ENCODE measurements at places on chromosomes 2 and 18. TPM values are rescaled to one million over a fixed set of nuclear protein-coding genes. Genes with fewer than 3 reads are reported as not detected.

SERPINB11 gene
- total RNA-seq: not detected

RTP5 gene
- total RNA-seq: not detected

GRCh38 chr2:43302961-43303494 is 76.6 kb upstream of the ZFP36L2 start:
- DNase-seq: no peak

DNA sequence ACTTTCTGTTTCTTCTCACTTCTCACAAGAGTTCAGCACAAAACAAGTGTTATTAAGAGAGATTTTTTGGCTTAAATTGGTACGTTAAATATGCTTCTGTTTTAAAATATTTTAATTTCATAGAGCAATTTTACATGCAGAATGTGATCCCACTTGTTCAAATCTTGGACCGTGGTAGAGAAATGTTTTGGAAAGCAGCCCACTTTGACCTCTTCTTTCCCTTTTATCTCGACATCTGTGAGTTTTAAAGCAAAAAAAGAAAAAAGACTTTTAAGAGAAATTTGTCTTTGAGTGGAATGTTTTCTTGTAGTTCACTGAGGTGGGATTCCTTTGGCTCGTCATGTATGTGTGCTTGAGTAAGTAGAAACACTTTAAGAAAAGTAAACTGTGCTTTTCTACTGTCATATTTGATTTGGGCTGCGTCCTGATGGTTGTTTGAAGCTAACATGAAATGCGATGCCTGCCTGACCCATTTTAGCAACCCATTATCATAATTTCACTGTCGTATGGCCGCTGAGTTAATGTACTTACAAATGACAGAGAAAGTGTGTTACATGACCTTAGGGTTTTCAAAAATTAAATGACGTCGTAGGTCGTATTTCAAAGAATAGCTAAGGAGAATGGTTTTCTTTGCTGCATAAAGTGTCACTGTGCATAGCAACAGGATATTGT is 54.5 kb downstream of the TSHZ1 start:
- no peak for DNase-seq

DNA sequence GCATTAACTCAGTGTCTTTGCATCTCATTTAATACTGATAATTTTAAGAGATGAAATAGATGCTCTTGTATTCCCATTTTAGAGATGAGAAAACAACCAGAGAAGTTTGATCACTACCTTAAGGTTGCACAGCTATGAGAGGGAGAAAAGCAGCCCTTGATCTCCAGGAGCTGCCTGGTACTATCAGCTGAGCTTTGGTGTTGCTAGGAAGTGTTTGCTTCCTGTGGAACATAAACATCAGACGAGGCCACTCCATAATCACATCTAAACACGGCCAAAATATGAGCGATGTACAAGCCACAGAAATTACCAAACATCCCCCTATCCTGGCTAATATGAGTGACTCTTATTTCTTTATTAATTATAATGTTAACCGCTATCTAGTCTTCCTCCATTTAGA is 620 bp upstream of the WDFY1 start:
- DNase-seq: no peak

- DNase-seq: no peak
Measured at GRCh38 chr2:217538719-217539118, 464.1 kb downstream of the TNS1 start.

ABCG5 gene
- not detected for total RNA-seq

DNA sequence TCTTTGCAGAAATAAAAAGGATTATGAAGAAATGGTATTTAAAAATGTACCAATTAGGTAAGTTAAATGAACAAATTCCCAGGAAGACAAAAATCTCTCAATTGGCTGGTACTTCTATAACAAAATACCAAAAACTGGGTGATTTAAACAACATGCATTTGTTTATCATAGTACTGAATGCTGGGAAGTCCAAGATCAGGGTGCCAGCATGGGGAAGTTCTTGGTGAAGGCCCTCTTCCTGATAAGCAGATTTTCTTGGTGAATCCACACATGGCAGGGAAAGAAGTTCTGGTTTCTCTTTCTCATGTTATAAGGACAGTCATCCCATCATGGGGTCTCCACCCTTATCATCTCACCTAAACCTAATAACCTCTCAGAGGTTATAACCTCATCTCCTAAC is 271.6 kb upstream of the SETBP1 start:
- DNase-seq: no peak

SLC39A10 gene
- total RNA-seq: 101 TPM

DNA sequence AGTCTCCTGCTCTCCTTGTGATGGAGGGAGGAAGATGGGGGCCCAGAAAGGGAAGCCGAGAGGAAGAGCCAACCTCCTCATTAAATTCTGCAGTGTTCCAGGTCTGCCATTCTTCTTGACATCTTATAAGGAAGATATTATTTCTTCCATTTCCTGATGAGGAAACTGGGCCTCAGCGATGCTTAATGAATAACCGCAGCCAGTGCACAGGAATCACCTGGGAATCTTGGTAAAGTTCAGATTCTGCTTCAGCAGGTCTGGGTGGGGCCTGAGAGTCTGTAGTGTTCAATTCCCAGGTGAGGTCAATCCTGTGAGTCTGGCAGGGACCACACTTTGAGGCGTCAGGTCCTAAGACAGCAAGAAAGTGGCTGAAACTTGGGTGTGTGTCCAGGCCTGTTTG is 17.3 kb downstream of the PCARE start:
- no peak for DNase-seq

- no peak for DNase-seq
Measured at GRCh38 chr18:54607213-54608027, 16.4 kb downstream of the DYNAP start.

- no peak for DNase-seq
Measured at GRCh38 chr2:24820175-24820513, 26.9 kb downstream of the CENPO start.

DNA sequence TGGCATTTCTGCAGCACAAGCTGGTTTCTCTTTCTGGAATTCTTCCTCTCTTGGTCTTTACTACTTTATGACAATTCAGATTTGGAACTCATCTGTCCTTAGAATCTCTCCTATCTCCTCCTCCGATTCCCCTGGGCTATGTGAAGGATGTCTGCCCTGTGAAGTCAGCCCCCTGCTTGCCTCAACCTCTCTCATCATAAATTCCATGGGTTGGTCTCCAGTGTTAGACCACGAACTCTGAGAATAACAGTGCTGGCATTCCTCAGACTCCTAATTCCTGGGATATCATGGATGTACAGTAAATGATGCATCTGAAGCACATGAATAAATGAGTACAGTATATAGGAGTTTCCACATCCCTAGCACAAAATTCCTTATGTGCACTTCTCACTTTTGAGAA is 21.0 kb upstream of the CYRIA start:
- DNase-seq: no peak

RGPD4 gene
- 0.09 TPM for total RNA-seq

GRCh38 chr2:240588669-240589068 is 2.1 kb downstream of the CAPN10 start:
- no peak for DNase-seq

NCKAP1 gene
- total RNA-seq: 4.9 TPM

DNA sequence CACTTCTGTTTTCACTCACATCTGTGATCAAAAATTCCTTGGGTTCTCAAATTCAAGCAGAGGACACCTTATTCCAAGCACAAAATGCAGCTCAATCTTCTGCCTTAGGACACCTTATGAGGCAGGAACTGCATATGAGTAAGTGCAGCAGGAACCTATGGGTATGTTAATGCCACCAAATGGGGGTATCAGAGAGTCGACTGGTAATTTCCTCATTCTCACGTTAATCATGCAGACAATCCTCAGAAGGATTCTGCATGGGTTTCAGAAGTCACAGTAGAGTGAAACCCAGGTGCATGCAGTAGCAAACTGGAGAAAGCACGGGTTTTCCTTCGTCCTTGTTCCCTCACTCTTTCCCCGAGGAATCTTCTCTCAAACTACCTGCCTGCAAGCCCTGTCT is 452.8 kb downstream of the CBLN2 start:
- DNase-seq: no peak

- no peak for DNase-seq
Measured at GRCh38 chr18:47287911-47288585, 36.6 kb upstream of the SKOR2 start.

DNA sequence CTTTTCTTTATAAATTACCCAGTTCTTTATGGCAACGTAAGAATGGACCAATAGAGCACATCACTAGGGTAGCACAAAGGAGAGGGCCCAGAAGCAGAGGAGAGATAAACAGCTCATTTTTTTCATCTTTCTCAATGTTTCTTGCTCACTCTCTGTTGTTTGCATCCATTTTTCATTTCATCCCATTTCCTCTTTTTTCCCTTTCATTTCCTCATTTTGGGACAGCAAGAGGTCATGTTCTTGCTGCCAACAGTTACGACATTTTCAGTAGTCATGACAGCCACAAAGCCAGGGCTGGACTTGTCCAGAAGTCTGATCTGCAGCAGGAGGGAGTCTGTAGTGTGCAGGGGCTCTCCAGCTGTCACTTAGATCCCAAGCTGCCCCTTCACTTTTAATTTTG is 52.7 kb upstream of the CYP1B1 start:
- no peak for DNase-seq

PNKD gene
- total RNA-seq: 31.1 TPM

DNA sequence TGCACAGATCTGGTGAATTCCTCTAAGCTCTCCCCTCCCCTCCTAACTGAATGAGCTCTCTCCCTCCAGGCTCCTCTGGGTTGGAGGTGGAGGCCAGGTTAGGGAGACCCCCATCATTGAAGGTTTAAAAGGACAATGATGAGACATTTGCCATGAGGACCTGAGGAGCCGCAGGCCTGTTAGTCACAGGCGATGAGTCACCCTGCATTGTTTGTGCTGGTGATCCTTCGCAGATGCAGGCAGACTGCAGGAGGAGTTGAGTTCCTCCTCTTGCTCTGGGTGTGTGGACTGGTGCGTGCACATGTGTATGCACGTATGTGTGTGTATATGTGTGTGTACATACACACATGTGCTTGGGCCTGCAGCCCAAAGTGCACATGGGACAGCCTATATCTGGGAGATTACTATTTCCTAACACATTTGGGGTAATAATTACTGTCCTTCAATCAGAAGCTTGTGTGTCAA is 42.0 kb downstream of the MCFD2 start:
- DNase-seq: no peak

- DNase-seq: no peak
Measured at GRCh38 chr2:223055836-223056235, 3.8 kb downstream of the KCNE4 start.

COLEC11 gene
- total RNA-seq: not detected

DNA sequence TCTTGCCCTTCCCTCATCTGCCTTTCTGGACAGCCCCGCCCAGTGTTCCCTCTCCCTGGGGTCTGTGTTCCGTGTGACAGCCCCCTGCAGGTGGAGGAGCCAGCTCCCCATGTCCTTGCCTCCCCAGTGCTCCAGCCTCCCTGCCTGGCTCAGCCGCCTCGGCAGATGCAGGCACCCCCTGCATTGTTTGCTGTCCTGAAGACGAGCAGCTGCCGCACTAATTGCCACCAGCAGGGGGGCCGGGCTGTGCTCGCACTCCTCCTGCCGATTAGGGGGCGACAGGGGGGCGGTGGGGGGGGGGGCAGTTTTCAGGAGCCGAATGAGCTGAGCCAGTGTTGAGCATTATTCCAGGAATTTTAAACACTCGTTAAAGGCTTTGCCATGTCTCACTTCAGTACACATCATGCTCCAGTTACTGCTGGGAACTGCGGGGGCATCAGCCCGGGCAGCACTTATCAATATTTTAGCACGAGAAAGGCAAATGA is 23.3 kb downstream of the SIX3 start:
- DNase-seq: no peak

ANKRD62 gene
- total RNA-seq: not detected

GALR1 gene
- total RNA-seq: not detected

SPDYA gene
- total RNA-seq: 4.9 TPM

DNA sequence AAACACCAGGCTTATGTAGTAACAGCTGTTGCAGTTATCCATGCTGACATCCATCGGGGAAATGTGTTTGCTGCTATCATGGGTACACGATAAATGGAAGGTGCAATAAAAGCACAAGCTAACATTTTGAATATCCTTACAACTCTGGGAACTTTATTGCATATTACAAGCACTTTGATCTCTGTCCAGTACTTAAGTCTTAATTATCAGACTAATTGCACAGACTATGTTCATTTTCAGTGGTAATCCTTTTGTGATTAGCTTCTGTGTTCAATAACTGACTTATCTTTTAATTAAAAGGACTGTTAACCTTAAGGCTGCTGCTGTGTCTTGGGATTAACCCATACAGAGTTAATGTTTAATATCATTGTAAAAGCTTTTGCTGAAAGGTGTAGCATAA is 101.4 kb upstream of the ATP5MC3 start:
- DNase-seq: no peak

DNA sequence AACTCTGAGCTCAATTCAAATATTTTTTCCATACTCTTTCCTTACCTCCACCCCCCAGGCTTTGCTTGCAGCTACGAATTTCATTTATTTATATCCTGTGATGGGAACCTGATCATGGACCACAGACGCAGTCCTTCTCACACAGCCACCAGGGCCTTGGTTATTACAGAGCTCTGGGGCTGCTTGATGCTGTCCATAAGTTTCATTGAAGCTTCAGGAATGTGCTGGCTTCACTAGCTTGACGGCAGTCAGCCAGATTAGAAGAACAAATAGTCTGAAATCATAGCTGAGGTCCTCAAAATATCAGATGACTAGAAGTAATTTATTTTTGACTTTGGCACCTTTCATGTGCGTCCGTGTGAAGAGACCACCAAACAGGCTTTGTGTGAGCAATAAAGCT is 104.9 kb downstream of the VWA3B start:
- no peak for DNase-seq

LRRTM1 gene
- total RNA-seq: not detected

DSG1 gene
- total RNA-seq: not detected

- no peak for DNase-seq
Measured at GRCh38 chr2:155223781-155224406, 525.4 kb downstream of the KCNJ3 start.

- no peak for DNase-seq
Measured at GRCh38 chr2:237290261-237290660, 123.7 kb downstream of the COL6A3 start.

ANKRD30B gene
- total RNA-seq: not detected

AFF3 gene
- 3.2 TPM for total RNA-seq

DNA sequence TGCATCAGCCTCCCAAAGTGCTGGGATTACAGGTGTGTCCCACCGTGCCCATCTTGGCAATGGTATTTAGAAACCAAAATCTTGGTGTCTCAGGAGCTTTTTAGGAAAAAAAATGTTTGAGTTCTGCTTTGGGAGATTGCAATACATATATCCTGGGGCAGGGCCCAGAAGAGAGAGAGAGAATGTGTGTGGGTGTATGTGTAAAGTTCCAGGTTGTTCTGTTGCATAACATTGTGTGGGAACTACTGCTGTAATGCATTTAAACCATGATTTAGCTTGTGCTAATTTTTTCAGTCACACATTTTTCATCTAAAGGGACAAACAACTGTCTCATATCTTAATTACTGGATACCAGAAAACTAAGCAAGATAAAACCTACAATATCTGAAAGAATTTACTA is 70.8 kb upstream of the NABP1 start:
- DNase-seq: no peak

DNA sequence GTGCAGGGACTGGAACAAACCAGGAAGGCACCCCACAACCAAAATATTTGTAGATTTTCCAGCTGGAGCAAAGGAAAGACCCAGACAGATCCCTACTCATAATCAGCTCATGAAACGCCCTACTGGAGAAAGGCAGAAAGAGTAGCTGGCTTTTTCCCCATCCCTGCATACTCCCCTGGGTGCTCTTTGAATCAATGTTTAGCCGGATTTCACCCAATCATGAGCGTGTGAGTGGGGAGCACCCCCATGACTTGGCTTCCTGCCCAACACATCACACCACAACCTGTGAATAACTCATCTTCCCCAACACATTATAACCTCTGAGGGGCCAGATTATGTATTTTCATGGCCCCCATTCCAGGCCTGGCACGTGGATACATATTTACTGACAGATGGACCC is 35.1 kb upstream of the SLC14A1 start:
- DNase-seq: peak; percentile 65

CELF4 gene
- not detected for total RNA-seq

CD28 gene
- total RNA-seq: 222 TPM

NIF3L1 gene
- 30.3 TPM for total RNA-seq

Data from CD4-positive, alpha-beta memory T cell (primary cell).